T-helper 2 cell treated with Interferon-gamma antibody and Interleukin-4, amounts not matched to agents 5 μg/mL and 100 μg/mL, for 36 hours (primary cell): ENCODE measurements at places on chromosomes 11 and 22.
A peak's percentile ranks its signal among the peaks of the same experiment; 100 is the strongest.

GRCh38 chr11:86176165-86176884 lies 68.2 kb upstream of the EED start:
- DNase-seq = peak; percentile 74

- DNase-seq = no peak
Measured at GRCh38 chr22:36358533-36359469, 29.0 kb downstream of the MYH9 start.

DNA sequence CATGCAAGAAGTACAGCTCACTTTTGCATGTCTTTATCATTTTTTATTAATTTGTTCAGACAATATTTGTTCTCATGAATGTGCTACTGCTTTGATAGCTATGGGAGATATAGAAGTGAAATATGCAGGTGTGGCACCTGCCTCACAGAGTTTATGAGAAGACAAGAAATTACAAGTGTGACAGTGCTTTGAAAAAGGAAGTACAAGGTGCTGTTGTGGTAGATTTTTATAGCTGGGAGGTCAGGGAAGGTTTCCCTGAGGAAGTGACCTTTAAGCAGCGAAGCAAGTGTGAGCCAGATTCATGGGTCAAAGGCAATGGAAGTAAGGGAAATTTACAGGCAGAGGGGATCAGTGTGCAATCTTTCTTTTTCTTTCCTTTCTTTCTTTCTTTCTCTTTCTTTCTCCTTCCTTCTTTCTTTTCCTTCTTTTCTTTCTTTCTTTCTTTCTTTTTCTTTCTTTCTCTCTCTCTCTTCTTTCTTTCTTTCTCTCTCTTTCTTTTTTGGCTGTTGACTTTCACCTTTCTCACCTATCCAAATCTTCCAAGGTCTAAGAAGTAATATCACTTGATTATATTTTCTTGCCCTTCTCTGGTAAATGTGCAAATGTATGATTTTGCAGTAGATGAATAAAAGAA lies 6.4 kb upstream of the BMAL1 start:
- DNase-seq = no peak

GRCh38 chr11:67345920-67346819 lies 7.2 kb downstream of the POLD4 start:
- no peak for DNase-seq

DNA sequence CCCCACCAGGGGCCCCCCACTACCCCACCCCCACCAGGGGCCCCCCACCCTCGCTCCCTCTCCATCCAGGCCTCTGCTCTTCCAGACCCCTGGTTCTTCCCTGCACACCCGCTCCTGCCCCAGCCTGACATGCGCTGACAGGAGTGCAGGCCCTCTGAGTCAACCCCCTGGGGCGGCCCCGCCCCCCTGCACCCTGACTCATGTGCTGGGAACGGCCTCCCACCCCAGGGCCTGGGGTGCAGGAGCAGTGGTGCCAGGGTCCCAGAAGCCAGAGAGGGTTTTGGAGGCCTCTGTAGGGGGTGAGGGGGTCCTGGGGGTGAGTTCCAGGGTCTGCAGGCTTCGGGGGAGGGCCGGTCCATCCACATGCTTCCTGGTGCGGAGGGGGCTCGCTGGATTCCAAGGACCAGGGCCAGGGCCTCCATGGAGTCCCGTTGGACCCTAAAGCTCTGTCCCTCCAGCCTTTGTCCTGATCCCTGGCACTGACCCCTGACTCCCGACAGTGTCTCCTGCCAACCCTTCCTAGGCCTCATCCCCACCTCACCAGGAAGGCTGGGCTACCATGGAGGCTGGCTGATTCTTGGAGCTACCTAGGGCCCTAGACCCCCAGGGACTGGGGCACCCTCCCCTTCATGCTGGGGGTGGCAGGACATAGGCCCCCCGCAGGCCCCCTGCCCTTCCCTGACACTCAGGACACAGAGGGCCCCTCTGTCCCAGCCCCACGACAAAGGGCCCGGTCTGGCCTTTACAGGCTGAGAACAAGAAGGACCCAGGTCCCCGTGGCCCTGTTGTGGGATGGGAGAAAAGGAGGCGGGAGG lies 583 bp upstream of the PKP3 start:
- DNase-seq = no peak

- DNase-seq = no peak
Measured at GRCh38 chr22:32325811-32326237, 31.8 kb upstream of the RFPL3 start.

DNA sequence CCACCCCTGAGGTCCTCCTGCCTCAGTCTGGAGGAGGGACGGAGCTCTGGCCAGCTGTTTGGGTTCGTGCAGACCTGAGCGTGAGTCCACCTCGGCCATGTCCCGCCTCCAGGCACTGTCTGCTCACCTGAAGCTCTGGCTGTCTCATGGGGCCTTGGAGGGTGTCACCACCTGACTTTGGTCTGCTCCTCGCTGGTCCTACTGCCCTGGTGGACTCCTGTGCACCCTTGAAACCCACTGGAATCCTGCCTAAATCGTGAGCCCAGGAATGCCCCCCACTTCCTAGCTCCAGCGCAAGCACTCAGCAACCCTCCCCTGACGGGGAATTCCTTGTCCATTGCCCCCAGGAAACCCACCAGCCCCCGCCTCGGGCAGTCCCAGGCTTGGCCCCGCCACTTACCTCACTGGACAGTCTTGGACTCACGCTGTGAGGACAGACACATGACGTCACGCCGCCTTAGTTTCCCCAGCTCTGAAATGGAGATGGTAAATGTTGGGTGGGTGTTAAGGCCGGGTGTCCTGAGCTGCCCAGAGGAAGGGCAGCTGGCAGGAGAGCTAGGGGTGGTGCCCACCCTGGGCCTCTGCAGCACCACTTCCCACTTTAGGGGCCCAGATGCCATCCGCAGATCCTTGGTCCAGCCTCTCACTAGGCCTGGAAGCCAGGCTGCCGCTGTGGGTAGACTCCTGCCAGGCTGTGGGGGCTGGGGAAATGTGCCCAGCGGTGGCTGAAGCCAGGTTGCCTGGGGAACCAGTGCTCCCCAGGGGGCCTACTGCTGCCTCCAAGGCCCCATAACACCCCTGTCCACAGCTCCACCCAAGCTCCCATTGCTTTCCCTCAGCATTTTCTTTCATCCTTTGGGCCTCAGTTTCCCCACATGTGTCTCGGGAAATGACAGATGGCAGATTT lies 18.2 kb upstream of the TBX1 start:
- DNase-seq = no peak

- DNase-seq = no peak
Measured at GRCh38 chr11:71153005-71153390, 99.4 kb downstream of the SHANK2 start.

DNA sequence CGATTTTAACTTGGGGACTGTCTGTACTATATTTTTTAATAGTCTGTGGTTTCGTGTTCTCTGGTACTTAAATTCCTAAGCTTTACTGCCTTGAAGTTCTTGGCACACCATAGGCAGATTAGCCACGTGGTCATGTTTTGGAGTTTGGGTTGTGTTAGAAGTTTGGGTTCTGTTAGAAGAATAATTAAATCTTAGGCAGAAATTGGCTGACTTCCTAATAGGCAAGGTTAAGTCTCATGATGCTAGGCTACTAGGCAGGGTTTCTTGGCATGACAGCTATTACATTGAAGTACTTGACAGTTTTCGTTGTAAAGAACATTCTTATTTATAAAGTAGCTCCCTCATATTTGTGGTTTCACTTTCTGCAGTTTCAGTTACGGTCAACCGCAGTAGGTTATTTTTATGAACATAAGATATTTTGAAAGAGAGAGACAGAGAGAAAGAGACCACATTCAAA lies 30.0 kb upstream of the MMP7 start:
- DNase-seq = no peak

GRCh38 chr22:21937041-21937820 lies 15.4 kb downstream of the PPM1F start:
- DNase-seq = no peak

GRCh38 chr22:43955883-43956782 lies 891 bp downstream of the SAMM50 start:
- DNase-seq = no peak

GRCh38 chr11:121968638-121969037 lies 147.4 kb downstream of the BLID start:
- no peak for DNase-seq

- DNase-seq = no peak
Measured at GRCh38 chr11:134370526-134371435, 39.0 kb downstream of the GLB1L2 start.
